Fibroblast of the aortic adventitia (primary cell): ENCODE measurements at places on chromosomes 11 and 22.
A peak's percentile ranks its signal among the peaks of the same experiment; 100 is the strongest.

GRCh38 chr11:61147791-61148620 is 13.2 kb downstream of the VPS37C start:
- no peak for DNase-seq

- DNase-seq, result no peak
These were observed 109.3 kb upstream of the SNX19 start for GRCh38 chr11:131025421-131026125.

- DNase-seq, result no peak
These were observed 859 bp upstream of the ACCS start for GRCh38 chr11:44065161-44065661.

GRCh38 chr11:67732045-67732787 is 57.8 kb upstream of the ALDH3B2 start:
- DNase-seq, result no peak

DNA sequence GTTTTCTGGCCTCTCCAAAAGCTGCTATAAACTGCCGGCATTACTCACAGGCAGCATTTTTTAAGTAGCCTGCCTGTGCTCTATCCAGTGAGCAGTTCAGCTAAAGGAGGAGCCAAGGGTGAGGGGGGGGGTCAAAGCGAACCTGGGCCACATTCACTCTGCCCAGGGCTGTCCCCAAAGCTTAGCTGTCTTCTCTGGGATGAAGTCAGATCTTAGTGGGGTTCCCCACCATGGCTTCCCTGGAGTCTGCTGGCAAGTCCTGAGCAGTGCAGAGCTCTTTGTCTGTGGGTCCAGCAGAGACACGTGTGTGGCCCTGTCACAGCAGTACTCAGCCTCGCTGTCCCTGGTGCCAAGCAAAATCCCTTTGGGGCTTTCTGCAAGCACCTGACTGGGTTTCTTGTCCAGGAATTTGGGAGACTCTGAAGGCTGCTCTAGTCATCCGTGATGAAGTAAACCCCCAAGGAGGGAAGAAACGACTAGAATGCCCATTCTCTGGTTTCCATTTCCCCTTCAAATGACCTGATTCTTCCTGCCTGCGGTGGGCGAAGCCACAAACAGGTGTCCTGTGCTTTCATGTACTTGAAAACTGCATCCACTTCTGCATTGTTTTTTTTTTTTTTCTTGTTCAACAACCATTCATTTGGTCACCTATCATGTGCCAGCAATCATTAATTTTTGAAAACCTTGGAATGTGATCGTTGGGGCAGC is 2.6 kb downstream of the KCNJ5 start:
- DNase-seq, result no peak

GRCh38 chr11:17407575-17407974 is 19.1 kb upstream of the KCNJ11 start:
- DNase-seq, result no peak

DNA sequence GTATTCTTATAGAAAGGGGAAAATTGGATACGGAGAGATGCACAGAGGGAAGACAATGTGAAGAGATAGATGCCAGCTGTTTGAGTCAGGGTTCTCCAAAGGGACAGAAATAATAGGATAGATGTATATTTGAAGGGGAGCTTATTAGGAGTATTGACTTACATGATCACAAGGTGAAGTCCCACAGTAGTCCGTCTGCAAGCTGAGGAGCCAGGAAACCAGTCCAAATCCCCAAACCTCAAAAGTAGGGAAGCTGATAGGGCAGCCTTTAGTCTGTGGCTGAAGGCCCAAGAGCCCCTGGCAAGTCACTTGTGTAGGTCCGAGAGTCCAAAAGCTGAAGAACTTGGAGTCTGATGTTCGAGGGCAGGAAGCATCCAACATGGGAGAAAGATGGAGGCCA is 569.6 kb upstream of the LARGE1 start:
- DNase-seq, result no peak

- DNase-seq, result no peak
These were observed 3.9 kb upstream of the DNAJB13 start for GRCh38 chr11:73946798-73947458.

DNA sequence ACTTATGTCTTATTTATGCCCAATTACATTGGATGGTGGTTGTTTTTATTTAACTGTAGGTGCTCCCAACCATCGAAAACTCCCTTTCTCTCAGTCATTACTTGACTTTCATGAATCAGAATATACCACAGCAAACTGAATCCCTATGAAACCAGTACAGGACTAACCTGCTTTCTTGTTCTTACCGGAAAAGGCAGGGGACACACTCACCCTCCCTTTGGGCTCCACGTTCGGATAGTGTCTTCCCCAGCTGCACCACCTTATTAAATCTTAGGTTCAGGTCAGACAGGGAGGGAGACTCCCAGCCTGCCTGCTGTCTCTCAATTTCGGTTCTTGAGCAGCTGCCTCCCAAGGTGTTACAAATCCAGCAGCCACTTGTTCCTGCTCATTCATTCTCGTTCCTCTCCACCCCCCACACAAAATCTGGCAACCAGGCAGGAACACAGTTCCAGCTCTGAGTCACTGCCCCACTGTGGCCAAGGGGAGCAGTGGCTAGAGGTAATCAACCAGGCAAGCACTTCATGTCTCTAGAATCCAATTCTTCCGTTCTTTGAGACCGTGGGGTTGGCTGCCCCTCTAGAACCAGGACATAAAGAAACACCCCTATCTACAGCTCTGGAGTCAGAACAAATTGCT is 133.0 kb downstream of the PLEKHA7 start:
- DNase-seq, result peak; percentile 48

GRCh38 chr11:8194956-8195355 is 26.1 kb upstream of the RIC3 start:
- DNase-seq, result no peak

DNA sequence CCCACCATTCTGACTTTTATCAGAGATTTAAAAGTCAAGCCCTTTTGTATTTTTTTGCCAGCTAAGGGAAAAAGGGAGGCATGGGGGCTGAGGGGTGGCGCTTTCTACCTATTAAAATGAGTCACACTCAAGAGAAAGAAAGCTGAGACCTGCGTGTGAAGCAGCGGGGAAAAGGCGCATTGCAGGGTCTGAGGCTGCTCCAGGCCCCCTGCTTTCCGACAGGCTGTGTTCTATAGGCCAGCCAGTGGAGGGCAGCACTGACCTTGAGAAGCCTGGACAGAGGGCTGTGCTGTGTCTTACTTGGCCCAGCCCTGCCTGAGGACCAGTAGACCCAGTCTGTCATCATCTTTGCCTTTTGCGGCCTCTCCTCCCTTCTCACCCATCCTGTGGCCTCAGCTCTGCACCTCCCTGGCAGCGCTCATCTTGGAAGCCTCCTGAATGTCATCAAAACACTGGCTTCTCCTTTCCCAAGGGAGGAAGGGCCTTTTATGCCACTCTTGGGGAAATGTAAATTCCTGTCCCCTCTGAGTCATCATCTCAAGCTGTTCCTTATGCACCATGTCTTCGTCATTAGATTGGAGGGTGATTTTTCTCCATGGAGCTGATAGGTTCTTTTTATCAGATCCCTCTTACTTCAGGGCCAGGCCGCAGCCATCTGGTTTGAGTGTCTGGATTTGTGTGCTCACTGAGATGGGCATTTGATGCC is 12.6 kb upstream of the MAPK8IP1 start:
- DNase-seq, result peak; percentile 65
